ENCODE measurements at places on chromosomes 2 and 18. TPM values are rescaled to one million over a fixed set of nuclear protein-coding genes. Genes with fewer than 3 reads are reported as not detected.

DNA sequence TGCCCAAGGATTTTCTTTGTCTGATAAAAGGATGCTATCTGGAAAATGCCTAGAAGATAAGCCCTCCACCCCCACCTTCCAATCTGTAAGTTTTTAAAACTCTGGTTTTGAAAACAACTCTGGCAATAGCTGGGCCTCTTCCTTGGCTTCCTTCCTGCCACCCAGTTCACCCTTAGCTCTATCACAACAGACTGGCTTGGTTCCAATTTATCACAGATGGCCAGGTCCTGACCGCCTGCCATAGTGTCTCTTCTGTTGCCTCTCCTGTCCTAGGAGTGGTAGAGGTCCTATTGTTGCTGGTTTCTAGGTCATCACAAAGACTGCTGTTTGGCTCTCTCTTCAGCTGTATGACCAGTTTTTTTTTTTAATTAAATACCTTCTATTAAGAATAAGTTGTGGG lies 1727.9 kb upstream of the SLC39A10 start:
- H3K36me3 ChIP-seq = no peaks in the 10 kb centered on the region
- no peak for DNase-seq
- H3K4me1 ChIP-seq = peaks cover 2% of the 10 kb centered on the region
- peaks cover 5% of the 10 kb centered on the region for H3K27me3 ChIP-seq
- no peak overlapping the region for H3K4me3 ChIP-seq
- H3K27ac ChIP-seq = no peak overlapping the region

DNA sequence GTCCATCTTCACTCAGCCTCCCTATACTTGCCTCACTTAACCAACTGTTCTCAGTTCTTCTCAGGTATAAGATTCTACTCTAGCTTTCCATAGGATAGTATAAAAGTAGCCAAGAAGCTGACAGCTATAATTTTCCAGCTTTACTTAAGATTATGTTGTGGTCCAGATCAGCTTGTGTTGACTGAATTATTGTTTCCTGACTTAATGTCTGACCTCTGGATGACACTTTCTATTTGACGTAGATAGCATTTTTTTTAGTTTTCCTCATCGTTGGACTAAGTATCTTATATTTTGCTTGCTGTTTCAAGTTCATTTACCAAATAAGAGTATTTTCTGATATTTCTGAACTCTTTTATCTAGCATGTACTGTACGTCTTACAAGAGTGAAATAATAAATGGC lies 1272.5 kb upstream of the CDH2 start:
- peaks cover 11% of the 10 kb centered on the region for H3K4me1 ChIP-seq
- no peaks in the 10 kb centered on the region for H3K27me3 ChIP-seq
- H3K4me3 ChIP-seq = no peak overlapping the region
- H3K36me3 ChIP-seq = no peaks in the 10 kb centered on the region
- H3K27ac ChIP-seq = peak overlapping the region; percentile 89
- no peak for DNase-seq

GRCh38 chr2:220891405-220891804 lies 680.7 kb downstream of the EPHA4 start:
- H3K4me1 ChIP-seq = peaks cover 65% of the 10 kb centered on the region
- peaks cover 2% of the 10 kb centered on the region for H3K27me3 ChIP-seq
- no peak overlapping the region for H3K27ac ChIP-seq
- H3K4me3 ChIP-seq = no peak overlapping the region

GRCh38 chr18:71045331-71046065 lies 756.7 kb downstream of the SOCS6 start:
- peaks cover 2% of the 10 kb centered on the region for H3K27me3 ChIP-seq
- no peaks in the 10 kb centered on the region for H3K36me3 ChIP-seq
- no peak for DNase-seq
- H3K4me3 ChIP-seq = no peak overlapping the region

- no peak for DNase-seq
- peaks cover 2% of the 10 kb centered on the region for H3K4me1 ChIP-seq
- H3K36me3 ChIP-seq = no peaks in the 10 kb centered on the region
Measured at GRCh38 chr2:204135752-204136151, 199.2 kb downstream of the ICOS start.

The PNO1 gene
- total RNA-seq = 14.0 TPM

The GNLY gene
- 0.43 TPM for total RNA-seq

Measured in mesothelial cell of epicardium (in vitro differentiated cells).